ENCODE measurements at places on chromosomes 3 and 15.

DNA sequence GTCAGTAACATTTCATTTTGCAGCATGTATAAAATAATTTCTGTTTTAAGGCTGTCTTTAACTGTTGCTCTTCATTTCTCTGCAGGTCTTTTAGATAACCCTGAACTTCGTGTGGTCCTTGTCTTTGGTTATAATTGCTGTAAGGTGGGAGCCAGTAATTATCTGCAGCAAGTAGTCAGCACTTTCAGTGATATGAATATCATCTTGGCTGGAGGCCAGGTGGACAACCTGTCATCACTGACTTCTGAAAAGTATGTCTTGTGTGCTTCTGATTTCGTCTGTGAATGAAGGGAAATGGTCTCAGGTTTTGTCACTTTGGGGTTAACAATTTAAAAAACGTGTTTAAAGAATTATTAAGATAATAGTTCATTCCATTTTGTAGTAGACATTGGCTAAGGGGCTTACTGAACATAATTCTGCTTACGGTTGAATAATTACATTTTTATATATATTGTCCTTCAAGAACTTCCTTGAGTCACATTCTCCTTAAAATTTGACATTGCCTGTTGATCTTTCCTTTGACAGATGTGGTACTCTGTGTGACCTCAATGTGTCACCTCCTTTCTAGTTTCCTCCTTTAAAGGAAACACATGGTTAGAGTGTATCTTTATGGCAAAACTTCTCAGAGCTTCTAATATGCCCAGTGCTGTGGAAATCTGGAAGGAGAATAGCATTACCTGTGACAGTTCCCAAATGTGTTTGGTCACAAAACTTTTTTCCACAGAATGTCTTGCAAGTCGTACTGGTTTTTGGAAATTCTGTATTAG lies 26.3 kb downstream of the FBXO22 start:
- DNase-seq = no peak

DNA sequence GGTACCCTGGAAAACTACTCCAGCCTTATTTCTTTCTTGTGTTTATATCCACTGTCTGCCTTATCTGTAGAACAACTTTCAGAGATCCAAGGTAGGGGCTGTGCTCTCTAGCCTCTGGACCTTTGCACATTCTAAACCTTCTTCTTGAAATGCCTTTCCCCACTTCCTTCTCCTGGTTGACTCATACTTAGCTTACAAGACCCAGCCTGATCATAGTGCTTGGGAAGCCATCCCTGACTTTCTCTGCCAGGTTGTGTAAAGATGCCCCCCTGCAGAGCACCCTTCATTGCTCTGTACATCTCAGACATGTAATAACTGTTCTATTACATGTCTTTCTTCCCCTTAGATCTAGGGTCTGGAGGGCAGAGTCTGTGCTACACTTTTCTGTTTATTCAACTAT lies 50.1 kb downstream of the PPM1L start:
- no peak for DNase-seq

GRCh38 chr3:76505202-76505845 lies 534.6 kb upstream of the ROBO2 start:
- DNase-seq = no peak

GRCh38 chr3:150469031-150469930 lies 61.2 kb downstream of the TSC22D2 start:
- no peak for DNase-seq

- DNase-seq = no peak
Measured at GRCh38 chr3:3675801-3676200, 123.4 kb upstream of the LRRN1 start.

GRCh38 chr3:23071296-23071695 lies 131.8 kb upstream of the UBE2E2 start:
- no peak for DNase-seq

GRCh38 chr3:36557021-36557707 lies 176.9 kb downstream of the STAC start:
- DNase-seq = no peak

GRCh38 chr3:27666708-27667107 lies 55.4 kb downstream of the EOMES start:
- no peak for DNase-seq

DNA sequence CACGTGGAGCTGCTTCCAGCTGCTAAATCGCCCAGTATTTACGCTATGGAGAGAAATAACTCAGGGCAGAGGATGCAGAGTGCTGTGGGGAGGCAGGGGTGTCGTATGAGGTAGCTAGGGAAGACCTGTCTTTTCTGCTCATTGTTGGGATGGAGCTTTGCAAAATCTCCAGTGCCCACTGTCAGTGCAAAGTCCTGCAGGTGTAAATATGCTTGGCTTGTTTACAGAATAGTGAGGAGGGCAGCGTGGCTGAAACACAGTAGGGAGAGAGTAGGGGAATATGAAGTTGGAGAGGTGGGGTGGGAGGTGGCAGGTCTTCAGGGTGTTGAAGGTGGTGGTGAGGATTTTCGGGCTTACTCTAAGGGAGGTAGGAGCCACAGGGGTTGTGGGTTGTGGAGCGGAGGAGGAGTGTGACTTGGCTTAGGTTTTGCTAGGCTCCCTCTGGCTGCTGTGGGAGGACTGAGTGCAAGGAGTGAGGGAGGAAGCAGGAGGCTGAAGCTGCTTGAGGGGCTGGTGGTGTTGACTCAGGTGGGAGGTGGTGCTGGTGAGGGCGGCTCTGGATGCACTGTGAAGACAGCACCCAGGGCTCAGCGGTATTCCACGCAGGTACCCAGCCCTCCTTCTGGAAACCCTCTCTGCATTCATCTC lies 125.7 kb downstream of the FBLN2 start:
- no peak for DNase-seq

- DNase-seq = no peak
Measured at GRCh38 chr3:156682501-156682900, 8.1 kb downstream of the TIPARP start.

- DNase-seq = no peak
Measured at GRCh38 chr15:75451202-75451673, 252 bp downstream of the SIN3A start.

DNA sequence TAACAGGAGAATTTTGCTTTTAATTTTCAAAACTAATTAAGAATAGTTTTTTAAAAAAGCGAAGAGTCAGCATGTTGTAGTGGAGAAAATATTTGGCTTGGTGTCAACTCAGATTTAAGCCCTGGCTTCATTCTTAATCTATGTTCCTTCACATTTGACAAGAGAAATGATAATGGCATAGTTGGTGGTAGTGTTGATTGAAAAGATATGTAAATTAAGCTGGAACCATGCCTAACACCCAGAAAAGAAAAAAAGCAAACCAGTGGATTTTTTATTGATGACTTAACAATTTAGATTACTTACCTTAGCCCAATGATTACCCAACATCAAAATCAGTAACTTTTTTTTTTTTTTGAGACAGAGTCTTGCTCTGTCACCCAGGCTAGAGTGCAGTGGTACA lies 27.4 kb downstream of the TCAIM start:
- DNase-seq = no peak

Data from HuH-7 (cell line).